ENCODE measurements at places on chromosomes 7 and 10.

DNA sequence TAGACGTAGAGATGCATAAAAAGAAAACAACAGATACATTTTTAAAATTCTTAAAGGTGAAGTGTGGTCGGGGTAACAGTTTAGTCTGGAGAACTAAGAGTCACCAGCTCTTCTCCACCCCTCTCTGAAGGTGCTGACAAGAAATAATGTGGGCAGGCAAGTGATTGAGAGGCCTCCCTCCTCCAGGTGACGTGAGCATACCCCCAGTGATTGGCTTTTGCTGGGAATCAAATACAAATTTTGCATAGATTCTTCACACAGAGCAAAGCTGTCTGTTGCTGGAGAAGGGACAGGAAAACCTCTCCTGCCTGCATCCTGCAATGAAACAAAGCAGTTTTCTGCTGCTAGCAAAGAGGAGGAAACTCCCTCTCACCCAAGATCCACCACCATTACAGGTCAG lies 115.0 kb downstream of the DGKB start:
- no peak for DNase-seq

- no peak for DNase-seq
These were observed 3.9 kb downstream of the MDH2 start for GRCh38 chr7:76051840-76052239.

GRCh38 chr7:36717586-36717985 lies 6.7 kb downstream of the AOAH start:
- no peak for DNase-seq

DNA sequence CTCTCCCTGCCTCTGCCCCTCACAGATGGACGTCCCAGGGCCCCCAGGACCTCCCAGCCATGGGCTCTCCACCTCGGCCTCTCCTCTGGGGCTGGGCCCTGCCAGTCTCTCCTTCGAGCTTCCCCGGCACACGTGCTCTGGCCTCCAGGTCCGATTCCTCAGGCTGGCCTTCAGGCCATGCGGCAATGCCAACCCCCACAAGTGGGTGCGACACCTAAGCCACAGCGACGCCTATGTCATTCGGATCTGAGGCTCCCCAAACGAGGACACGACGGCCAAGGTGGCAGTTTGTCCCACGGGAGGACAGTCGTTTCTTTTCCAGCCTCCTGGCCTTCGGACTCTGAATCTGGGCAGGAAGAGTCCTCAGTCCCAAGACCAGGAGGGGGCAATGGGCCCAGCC lies 5.2 kb downstream of the AP4M1 start:
- DNase-seq, result no peak
